ENCODE measurements at places on chromosomes 16 and 17. TPM values are rescaled to one million over a fixed set of nuclear protein-coding genes. Genes with fewer than 3 reads are reported as not detected.
A peak's percentile ranks its signal among the peaks of the same experiment; 100 is the strongest.

KCTD2 gene
- total RNA-seq: 27.5 TPM

PSMC3IP gene
- total RNA-seq: 22.4 TPM

KRTAP2-3 gene
- total RNA-seq: not detected

- H3K27ac ChIP-seq: no peak overlapping the region
- no peak overlapping the region for H3K4me3 ChIP-seq
- H3K27me3 ChIP-seq: no peaks in the 10 kb centered on the region
- 0 out of 2 replicates have a peak, but pooled peaks cover 7% of the 10 kb centered on the region for H3K4me1 ChIP-seq
- DNase-seq: no peak
Measured at GRCh38 chr16:53558710-53559109, 55.7 kb upstream of the AKTIP start.

GRCh38 chr16:10338426-10338825 is 47.4 kb upstream of the ATF7IP2 start:
- no peaks in the 10 kb centered on the region for H3K36me3 ChIP-seq
- H3K27me3 ChIP-seq: no peaks in the 10 kb centered on the region
- H3K4me3 ChIP-seq: no peak overlapping the region
- no peak for DNase-seq

DNA sequence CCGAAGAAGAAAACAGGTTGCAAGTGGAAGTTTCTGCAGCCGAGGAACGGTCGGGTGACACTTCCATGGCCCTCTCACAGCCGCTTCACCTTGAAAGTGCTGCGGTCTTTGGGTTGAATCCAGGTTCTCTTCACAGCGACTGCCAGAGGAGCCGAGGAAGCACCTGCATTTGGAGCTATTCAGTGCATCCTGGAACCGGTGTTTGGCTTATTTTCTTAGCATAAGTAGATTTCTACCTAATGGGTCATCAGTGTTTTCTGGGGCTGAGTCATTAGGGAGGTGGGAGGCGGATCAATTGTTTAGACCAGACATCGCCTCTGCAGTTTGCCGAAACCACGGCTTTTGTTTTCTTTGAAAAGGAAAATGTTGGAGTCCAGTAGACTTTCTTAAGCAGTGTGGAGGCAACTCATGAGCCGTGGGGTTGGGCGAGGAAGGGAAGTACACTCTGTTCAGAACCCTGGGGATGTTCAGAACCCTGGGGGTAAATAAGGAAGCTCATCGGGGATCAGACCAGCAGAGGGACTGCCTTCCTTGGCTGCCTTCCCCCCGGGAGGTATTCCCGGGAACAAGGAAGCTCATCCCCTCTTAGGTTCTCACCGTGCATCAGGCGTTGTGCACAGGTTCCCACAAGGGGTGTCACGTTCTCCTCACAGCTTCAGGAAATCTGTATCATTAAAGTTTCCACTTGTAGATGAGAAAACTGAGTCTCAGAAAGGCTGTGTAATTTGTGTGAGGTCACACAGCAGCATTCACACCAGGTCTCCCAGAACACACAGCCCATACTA is 361.5 kb downstream of the SNX29 start:
- H3K36me3 ChIP-seq: no peaks in the 10 kb centered on the region
- H3K27me3 ChIP-seq: no peaks in the 10 kb centered on the region
- no peak overlapping the region for H3K4me3 ChIP-seq
- H3K4me1 ChIP-seq: peaks cover 9% of the 10 kb centered on the region

GRCh38 chr17:59840329-59841090 is 52.2 kb downstream of the TUBD1 start:
- no peak for DNase-seq
- H3K36me3 ChIP-seq: peaks cover 4% of the 10 kb centered on the region
- H3K27me3 ChIP-seq: no peaks in the 10 kb centered on the region
- peak overlapping the region; percentile 98 for H3K27ac ChIP-seq
- peaks cover 63% of the 10 kb centered on the region for H3K4me1 ChIP-seq
- H3K4me3 ChIP-seq: peak overlapping the region; percentile 80

DNA sequence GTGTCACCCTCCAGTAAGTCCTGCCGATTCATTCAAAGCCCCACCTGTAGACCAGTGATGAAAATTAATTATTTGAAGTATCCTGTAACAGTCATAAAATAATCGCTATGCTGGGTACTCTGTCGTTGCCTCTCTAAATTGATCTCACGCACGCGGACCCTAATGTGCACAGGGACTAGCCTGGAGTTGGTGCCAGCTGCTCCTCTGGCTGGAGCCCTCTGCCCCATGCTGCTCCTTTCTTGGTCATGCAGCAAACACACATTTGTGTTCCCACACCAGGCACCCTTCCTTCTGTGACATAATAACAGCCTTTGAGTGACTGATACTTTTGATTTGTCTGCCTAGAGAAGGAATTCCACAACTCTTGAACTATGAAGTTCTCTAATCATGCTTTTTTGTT is 16.0 kb downstream of the RAB11FIP3 start:
- no peak overlapping the region for H3K4me3 ChIP-seq
- no peak for DNase-seq
- no peaks in the 10 kb centered on the region for H3K4me1 ChIP-seq

GRCh38 chr17:66775271-66775670 is 59.6 kb upstream of the CACNG5 start:
- peaks cover 21% of the 10 kb centered on the region for H3K4me1 ChIP-seq
- no peaks in the 10 kb centered on the region for H3K27me3 ChIP-seq
- no peak for DNase-seq
- no peak overlapping the region for H3K27ac ChIP-seq
- no peak overlapping the region for H3K4me3 ChIP-seq
- H3K36me3 ChIP-seq: peaks cover 33% of the 10 kb centered on the region

All from HepG2 (cell line).